Renal pelvis (tissue), 12 donors: ENCODE measurements at places on chromosomes 12 and 14.

- no peak for DNase-seq
Measured at GRCh38 chr14:76917745-76918255, 91.6 kb downstream of the LRRC74A start.

GRCh38 chr12:92899386-92900001 is 29.6 kb downstream of the EEA1 start:
- DNase-seq: peak; percentile 8

DNA sequence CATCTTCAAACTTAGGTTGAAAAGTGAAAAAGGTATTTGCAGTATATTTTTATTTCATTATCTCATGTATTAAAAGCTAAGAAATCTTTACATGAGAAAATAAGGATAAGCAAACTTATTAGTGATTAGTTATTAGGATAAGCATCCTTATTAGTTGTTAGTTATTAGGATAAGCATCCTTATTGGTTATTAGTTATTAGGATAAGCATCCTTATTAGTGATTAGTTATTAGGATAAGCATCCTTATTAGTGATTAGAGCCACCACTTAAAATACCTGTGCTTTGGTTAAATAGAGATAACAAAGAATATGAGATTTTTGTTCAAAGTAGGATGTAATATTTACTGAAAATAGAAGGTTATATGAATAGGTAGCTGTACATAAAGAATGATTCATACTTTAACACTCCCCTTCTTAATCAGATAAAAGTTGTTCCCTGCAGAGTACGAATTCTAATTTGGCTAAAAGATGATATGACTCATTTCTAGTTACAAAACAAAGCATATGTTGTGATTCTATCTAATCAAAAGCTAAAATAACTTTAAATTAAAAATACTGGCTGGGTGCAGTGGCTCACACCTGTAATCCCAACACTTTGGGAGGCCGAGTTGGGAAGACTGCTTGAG is 56.4 kb downstream of the KDM5A start:
- no peak for DNase-seq

DNA sequence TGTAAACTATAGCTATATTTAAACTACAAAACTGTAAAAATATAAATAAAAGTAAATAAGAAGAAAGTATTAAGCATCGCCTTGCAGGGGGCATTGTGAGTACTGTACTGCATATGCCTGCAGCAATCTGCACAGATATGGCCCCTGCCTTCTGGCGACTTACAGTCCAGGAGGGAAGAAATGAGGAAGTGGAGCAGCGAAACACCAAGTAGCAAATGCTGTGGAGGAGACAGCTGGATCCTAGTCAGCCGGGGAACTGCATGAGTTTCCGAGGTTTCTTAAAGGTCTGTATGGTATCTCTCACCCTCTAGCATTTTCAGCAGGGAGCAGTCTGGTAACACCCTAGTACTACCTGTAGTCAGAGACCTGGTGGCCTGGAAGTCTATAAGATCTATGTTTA is 256.9 kb downstream of the CACNA1C start:
- no peak for DNase-seq

DNA sequence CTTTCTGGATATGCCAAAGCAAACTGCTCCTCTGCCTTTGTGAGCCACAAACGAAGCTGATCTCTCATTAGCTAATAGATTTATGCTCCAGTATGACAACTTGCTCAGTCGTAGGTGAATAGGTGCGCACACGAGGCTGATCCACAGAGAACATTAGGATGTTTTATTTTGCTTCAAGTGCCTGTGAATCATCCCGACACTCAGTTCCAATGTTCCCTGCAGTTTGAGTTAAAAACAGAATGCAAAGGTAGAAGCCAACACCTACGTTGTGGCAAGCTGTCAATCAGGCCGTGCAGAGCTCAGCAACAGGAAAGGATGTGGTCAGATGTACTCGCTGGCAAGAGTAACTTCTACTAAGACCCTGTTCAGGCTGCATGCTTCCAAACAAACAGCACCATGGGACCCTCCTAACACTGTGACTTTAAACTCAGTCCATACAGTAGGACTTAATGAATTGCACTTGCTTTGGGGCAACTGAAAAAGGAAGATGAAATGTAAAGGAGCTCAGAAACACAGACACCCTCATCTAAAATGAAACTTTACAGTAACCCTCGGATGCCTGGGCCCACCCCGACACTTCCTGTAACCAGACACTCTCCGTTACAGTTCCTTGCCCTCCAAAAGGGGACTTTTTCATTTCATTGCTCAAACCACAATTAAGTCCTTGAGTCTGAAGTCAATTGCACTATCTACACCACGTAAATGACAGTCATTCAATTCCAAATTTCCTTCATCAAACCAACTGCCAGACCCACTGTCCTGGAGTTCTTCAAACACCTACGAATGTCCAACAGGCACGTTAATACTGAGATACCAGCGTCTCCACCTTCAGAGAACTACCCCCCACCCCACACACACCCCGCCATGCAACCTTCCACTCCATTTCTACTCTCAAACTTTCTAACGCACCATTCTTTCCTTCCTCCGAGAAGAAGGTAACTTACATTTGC is 1.6 kb downstream of the CCDC88C start:
- DNase-seq: no peak
